ENCODE measurements at places on chromosomes 12 and 14.

DNA sequence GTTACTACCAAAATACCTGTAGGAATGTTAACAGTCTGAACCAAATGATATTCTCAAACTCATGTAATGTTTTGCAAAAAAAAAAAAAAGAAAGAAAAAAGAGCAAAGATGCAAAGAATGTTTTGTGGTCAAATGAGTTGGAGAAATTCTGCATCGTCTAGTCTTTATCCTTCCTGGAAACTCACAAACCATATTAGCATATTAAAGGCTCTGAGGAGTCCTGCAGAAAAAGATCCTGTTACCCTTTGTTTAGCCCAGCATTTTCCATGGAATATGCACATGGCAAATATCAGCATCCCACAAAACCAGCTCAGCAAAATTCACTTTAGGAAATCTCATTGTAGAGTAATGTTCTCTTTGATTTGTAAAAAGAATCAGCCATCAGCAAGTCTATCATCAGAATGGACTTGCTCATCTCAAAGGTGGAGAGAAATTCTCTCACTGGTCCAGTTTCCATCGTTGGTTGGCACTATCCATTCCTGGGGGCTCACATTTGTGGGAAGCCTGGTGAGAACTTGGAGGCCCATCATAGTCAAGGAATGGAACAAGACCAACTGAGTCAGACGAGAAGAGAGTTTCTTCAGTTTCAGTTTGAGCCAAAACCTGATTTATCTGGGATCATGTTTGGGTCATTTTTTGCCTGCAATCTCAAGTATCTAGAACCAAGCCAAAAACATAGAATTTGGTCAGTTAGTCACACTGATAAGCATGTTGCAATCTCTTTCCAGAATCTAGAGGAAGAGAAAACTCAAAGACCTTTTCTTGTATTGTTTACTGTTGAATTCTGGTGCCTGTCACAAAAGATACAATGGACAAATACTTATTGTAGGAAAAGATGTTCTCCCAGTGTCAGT, 129.8 kb downstream of the TBX5 start:
- no peak for DNase-seq

DNA sequence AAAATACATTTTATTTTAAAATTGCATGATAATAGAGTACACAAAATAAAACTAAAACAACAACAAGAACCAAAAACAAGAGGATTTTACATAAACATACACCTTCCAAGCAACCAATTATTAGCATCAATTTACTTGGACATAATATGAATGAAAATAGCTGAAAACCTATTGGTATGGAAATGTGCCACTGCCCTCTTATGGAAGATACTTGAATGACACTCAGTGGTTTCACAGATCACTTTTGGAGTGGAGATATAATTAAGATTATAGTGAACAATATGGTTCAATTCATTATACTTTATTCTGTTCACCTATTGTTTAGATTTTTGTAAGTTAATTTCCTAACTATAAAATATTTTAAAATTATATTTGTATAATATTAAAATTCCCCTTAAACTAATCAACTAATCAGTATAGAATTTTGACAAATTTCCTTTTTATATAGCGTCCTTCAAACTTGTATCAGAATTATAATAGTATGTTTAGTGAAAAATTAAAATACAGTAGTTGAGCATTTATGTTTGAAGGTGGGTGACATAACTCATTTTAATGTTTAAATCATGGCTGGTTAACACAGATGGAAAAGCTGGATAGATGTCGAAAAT, 70.1 kb downstream of the SLC6A15 start:
- DNase-seq: peak; percentile 4

- no peak for DNase-seq
These were observed 3.1 kb upstream of the IGF1 start for GRCh38 chr12:102483466-102483865.

DNA sequence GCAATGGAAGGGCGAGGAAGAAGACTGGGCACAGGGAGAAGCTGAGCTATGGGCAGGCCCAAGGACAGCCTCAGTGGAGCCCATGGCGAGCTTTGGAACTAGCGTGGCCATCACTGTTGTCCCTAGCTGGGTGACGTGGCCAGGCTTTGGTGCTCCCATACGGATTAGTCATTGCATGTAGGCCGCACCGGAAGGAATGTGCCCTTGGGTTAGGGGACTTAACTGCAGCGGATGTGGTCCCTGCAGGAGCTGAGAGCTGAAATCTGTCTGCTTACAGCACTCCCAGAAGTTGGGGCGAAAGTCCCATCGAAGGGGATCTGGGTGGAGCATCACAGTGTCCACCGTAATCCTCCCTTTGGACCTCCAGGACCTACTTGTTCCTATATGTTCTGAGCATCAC, 133.7 kb downstream of the PAPOLA start:
- DNase-seq: no peak

DNA sequence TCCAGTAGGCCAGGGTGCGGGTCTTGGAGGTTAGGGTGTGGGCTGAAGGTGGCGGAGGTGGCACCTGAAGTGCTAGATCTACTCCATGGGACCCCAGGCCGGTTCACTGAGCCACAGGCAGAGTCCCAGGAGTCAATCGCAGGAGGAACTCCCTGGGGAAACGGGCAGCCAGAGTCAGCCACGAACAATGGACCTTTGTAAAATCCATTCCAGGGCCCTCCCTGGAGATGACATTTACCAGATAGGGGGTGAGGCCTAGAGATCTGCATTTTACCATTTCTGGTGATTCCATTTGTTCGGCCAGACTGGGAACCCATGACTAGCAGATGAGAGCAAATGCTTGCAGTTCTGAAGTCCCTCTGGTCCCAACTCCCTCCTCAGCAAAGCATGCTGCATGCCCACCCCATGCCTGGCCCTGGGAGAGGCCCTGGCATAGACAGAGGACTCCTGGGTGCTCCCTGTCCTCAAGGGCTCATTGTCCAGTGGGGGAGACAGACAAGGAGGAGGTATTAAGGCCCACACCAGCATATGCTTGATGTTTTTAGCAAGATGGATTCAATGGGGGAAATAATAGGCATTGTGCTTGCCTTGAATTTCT, 115.5 kb downstream of the EML1 start:
- DNase-seq: no peak

GRCh38 chr12:55720894-55721444, 776 bp downstream of the RDH5 start:
- peak; percentile 99 for DNase-seq

DNA sequence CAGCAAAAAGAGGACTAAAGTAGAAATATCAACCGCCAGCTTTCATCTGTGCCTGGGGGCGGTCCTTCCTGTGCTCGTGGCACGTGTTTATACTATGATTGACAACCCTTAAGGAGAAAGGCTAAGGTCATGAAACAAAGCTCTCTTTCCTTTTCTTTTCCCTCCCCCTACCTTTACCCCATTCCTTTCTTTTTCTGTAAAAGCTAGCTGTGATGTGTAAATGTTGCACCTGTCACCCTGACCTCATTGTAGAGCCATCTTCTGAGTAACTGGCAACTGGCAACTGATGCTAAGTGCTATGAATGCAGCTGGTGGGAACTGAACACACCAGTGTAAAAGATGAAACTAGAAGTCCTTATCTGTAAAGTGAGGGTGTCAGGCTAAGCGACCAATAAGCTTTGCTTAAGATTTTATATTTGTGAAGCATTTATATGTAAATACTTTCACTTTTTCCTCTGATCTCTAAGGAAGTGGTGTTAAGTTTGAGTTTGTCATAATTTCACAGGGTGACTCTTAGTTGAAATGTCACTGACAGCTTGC, 102.8 kb upstream of the BCAT1 start:
- no peak for DNase-seq

DNA sequence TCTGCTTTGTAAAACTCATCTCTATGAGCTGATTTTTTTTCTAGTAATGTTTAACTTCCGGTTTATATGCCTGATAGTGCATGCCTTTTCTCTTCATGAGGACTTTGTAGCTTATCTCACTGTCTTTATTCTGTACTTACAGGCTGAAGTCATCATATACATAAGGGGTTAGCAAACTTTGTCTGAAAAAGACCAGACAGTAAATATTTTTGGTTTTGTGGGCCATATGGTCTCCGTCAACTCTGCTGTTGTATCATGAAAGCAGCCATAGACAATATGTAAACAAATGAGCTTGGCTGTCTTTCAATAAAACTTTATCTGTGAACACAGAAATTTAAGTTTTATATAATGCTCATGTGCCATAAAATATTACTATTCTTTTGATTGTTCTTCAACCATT, 172.1 kb downstream of the GXYLT1 start:
- no peak for DNase-seq

- peak; percentile 43 for DNase-seq
These were observed 20.0 kb upstream of the FICD start for GRCh38 chr12:108495054-108495453.

DNA sequence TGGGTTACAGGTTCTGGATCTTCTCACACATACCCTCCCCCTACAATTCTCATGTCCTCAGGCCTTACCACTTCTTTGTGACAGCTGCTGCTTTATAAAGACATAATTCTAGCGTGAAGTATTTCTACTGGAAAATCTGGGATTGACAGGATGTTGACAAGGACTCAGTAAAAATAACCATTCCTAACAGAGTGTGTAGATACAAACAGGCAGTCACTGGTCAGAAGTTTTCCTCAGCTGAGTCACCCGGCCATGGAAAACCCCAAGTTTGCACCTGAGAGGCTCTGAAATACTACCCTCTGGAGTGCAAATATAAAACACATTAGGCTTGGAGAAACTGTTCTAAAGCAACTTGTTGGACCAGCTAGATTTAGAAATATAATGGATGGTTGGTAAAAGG, 54.4 kb downstream of the SPPL3 start:
- no peak for DNase-seq

GRCh38 chr14:105272623-105273022, 24.3 kb downstream of the BTBD6 start:
- DNase-seq: no peak

DNA sequence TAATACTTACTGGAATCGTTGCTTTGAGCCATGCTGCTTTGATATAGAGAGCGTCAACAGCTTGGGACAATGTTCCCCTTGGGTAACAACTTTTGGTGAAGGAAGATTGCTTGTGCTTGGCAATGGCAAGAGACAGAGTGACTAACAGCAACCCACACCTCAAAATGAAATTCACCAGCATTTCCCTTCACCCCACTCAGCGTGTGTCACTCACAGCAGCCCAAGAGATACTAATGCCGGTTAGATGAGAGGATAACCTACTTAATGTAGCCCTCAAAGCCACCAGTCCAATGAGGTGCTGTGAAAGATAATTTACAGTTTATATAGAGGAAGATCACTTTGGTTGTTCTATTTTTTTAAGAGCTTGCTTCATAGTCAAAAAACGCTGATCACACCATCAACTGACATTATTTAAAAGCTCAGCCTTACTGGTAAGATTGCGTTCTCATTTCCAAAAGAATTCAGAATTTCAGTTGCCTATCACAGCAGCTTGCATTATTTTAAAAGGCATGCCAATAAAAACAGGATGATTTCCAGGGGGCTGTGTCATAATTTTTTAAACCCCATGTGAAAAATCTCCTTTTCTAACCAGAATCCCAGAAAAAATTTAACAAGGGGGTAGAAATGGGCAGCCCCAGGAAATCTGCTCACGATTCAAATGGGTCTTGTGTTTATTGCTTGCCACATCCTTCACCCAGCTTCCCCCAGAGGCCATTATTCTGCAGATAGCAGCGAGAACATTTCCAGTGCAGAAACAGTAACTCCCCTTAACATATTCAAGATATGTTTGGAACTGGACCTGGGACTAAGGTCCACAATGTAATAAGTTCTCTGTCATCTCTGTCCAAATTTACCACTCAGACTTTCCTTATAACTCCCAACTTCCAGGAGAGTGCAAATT, at the start of gene IL26:
Gene IL26, minus strand, starts transcription at position 235 of the 901 bp plus-strand sequence. Its CDS starts 54 bp downstream, at position 181.
- DNase-seq: no peak

GRCh38 chr14:102914474-102915291, 7.8 kb upstream of the AMN start:
- DNase-seq: no peak

DNA sequence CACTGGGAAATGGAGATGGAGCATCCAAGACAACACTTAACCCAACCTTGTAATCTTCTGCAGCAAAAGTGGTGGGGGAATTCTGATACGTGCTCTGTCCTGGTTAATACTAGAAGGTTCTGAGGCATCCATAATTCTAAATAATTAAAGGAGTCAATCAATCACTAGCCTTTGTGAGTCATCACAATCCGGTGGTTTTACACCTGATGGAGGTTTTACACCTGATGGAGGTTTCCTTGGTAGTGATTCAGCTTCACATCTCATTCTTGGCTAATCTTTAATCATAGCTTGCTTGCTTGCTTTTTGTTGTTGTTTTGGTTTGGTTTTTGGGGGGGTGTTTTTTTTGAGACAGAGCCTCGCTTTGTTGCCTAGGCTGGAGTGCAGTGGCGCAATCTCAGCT, 343.4 kb downstream of the DPF3 start:
- DNase-seq: no peak

- no peak for DNase-seq
These were observed 17.7 kb upstream of the TEAD4 start for GRCh38 chr12:2941524-2941923.

DNA sequence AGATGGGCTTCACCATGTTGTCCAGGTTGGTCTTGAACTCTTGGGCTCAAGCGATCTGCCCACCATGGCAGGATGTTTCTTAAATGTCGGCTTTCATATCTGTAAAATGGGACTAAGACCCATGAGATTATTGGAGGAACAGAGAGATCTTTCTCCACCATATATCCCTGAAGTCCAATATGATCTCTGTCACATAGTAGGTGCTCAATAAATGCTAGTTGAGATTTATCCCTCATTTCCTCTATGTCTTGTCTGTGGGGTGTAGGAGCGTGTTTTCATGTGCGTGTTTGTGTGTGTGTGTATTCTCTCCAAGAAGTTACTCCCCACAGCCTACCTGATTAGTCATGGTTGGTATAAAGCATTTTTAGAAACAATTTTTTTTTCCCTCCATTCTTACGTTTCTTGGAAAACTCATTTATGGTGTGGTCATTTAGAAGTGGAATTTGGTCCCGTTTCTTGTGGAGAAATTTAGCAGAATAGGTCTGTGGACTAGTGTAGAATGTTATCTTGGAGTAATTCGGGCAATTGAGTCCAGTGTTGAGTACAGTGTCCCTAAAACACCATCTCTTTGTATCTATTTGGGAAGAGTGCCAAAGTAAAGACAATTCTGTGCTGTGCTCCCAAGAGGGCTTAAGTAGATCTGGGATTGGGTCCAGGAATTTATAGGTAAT, 4.3 kb downstream of the STRAP start:
- DNase-seq: no peak

GRCh38 chr14:22561661-22562579, 27.1 kb downstream of the DAD1 start:
- no peak for DNase-seq

- DNase-seq: no peak
These were observed 94.3 kb downstream of the FUT8 start for GRCh38 chr14:65506801-65507200.

Measured in trophoblast cell (in vitro differentiated cells and primary cell).